IPS-NIHi11 (cell line): ENCODE measurements at places on chromosomes 3 and 15.

DNA sequence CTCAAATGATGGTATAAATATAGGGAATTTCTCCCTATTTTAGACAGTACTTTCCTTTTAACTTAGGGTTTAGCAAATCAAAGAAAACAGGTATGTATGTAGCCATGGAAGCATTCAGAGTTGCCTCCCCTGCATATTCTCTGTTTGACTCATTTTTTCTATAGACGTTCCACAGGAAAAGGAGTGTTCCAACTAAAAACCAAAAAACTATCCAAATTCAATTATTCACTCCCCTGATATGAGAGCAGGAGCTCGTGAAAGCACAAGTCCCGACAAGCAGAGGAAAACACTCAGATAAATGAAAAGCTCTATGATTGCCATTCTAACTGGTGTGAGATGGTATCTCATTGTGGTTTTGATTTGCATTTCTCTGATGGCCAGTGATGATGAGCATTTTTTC lies 119.5 kb downstream of the FRMD5 start:
- no peak for DNase-seq

DNA sequence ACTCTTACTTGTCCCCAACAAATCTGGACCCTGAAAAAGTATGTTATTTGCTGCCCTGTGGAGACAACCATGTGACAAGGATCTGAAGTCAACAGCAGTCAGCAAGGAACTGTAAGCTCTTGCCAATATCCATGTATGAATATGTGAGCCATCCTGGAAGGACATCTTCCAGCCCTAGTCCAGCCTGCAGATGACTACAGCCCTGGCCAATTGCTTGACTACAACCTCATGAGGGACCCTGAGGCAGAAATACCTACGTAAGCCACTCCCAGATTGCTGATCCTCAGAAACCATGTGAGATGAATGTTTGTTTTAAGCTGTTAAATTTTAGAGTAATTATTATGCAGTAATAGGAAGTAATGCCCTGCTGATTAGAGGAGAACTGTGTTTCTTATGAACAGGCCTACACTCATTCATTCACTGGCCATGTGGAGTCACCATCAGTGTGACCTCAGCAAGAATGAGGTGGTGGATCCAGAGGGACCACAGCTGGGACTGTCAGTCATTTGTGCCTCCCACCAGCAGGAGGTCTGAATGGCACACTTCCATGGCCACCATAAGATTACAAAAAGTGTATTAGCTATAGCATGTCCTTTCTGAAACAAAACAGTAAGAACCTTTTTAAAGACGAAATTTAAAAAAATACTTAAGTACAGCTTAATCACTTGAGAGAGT lies 92.6 kb downstream of the TFDP2 start:
- DNase-seq, result no peak

DNA sequence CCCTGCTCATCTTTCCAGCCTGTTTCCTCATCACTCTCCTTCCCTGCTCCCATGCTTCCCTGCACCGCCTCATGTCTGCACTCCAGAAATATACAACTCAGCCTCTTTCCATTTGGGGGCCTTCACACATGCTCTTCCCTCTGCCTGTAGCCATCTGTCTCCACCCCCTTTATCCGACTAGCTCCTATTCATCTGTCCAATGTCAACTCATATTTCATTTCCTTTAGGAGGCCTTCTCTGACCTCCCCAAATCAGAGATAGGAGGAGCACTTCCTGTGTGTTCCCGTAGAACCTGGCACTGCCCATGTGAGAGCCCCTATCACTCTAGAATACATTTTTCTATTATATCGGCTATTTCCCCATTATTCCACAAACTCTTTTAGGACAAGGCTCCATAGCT lies 10.6 kb downstream of the ATP8B4 start:
- no peak for DNase-seq

DNA sequence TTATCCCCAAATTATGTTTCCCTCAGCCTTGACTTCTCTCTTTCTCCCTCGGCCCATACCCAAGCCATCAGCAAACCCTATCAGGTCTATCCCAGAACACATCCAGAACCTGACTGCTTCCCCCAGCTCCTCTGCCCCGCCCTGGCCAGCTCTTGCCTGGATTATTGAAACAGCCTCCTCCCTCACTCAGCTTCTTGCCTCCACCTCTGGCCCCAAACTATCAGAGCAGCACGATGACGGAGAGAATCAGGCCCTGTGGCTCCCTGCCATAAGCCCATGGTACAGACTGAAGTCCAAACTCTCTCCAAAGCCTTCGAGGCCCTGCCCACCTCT lies 105.3 kb upstream of the LINGO1 start:
- no peak for DNase-seq

- no peak for DNase-seq
Observed at GRCh38 chr3:174198199-174198598, 660.9 kb upstream of the NAALADL2 start.
